ENCODE measurements at places on chromosomes 13 and 19.

DNA sequence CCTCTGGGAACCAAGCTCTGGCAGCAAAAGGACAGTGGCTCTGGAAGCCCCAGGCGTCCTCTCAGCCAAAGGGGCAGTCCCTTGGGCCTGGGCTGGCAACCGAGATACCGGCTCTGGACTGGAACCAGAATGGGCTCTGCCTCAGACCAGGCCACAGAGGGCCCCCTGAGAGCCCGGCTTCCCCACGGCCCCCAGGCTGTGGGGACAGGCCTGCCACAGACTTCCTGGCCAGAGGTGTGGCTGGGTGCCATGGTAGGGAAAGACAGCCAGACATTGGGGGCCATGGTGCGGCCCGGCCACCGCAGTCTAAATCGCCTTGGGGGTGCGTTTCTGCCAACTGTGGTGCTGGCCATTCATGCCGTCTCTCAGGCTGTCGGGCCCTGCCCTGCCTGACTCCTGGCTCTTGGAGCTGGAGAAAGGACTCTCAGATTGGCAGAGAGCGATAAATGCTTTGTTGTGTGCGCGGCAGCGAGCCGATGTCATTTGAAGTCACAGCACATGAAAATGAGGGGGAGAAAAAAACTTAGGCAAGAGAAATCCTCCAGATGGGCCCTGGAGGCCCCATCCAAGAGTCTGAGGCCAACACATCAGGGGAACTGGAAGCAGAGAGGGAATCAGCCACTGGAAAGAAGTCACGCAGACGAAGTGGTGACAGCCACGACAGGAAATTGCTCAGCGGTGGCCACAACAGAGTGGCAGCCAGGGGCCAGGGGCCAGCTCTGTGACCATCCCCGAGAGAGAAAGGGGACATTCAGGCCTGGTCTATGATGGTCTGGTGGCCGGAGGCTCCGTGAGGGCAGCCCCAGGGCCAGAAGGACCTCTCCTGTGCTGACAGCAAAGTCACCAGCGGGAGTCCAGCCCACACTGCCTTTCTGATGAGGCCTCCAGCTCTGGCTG, 26.5 kb downstream of the SH3GL1 start:
- DNase-seq, result no peak

DNA sequence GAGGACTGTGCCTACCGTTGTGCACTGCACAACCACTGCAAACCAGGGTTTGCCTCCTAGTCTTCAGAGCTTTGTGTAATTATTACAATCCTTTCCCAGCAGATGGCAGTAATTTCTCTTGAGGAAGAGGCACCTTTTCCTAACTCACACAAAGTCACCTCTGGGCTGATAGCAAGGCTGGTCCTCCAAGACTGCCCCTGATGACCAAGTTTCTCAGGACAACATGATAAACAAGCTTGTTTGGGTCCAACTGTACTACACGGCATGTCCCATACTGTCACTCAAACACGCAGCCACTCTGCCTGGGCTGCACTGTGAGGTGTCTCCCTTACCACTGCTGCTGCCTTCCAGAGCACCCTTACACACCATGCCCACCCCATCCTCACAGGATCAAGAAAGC, 39.3 kb downstream of the RFXAP start:
- DNase-seq, result peak; percentile 71

DNA sequence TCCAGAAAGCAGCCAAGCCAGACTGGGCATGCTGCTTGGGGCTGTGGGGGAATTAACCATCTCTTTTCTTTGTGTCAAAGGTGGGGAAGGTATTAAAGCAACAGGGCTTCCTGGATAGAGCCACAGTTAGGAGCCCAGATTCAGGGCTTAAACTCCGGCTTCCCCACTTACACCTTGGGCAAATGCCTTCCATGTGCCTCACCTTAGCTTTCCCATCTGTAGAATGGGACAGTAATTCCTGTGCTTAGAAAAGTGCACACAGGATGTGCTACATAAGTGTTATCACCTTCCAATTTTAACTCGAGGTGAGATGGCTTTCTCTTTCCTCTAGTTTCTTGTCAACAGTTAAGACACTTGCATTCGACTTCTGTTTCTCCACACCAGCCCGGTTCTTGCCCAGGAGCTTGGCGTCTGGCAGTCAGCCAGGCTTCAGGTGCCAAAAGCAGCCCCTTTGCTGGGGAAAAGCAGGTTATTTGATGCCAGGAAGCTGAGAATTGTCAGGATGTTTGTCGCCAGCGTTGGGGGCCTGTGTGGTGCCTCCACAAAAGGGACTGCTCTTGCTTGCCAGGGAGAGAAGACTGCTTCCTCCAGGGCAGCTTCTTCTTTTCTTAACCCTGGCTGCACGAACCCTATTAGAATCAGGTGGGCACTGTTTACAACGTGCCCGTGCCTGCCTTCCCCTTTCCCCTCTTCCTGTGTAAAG, 79.2 kb downstream of the SIPA1L3 start:
- DNase-seq, result no peak

GRCh38 chr13:51763486-51763885, 40.5 kb downstream of the DHRS12 start:
- no peak for DNase-seq

DNA sequence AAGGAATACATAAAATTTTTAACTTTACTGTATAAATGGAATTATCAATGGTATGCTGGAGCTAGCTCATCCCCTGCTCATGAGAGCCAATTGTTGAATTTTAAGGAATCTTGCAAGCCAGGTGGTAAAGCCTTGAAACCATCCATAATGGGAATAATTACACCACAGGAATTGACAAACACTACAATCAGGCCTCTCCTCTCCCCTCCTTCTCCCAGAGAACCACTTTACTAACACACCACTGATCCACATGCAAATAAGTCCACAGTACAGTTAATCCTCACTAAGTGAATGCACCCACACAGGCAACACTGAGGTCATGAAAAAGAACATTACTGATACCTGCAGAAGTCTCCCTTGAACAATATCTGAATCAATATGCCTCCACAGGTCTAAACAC, 140.5 kb downstream of the KLF12 start:
- no peak for DNase-seq

GRCh38 chr19:38785187-38785699, 3.8 kb upstream of the LGALS7B start:
- no peak for DNase-seq

DNA sequence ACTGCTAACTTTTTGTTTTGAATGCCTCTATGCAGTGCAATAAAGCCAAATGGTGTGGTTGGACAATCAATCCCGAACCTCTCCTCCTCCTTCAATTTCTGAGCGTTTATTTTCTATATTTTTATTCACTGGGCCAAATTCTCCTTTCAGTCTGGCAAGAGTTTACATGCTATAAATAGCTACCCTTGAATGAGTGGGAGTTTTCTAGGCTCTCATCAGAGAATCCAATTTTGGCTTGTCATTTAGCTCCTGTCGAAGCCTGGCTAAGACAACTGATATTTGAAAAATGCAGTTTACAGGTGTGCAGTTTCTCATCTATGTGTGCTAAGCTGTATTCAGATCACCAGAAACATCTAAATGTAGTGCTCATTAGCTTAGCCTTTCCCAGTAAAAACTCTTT, 61.8 kb downstream of the OLFM4 start:
- no peak for DNase-seq

DNA sequence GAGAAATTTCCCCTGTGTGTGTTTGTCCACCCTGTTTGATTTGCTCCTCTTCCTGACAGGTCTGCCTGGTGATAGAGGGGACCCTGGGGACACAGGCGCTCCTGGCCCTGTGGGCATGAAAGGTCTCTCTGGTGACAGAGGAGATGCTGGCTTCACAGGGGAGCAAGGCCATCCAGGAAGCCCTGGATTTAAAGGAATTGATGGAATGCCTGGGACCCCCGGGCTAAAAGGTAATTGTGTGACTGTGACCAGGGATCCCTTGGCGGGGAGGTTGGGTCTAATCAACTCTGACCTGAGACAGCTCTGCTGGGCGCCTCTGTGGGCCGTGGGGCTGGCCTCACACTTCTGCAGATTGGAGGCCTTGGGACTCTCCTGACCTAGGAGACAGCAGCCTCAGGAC, 81.4 kb downstream of the RAB20 start:
- DNase-seq, result no peak

DNA sequence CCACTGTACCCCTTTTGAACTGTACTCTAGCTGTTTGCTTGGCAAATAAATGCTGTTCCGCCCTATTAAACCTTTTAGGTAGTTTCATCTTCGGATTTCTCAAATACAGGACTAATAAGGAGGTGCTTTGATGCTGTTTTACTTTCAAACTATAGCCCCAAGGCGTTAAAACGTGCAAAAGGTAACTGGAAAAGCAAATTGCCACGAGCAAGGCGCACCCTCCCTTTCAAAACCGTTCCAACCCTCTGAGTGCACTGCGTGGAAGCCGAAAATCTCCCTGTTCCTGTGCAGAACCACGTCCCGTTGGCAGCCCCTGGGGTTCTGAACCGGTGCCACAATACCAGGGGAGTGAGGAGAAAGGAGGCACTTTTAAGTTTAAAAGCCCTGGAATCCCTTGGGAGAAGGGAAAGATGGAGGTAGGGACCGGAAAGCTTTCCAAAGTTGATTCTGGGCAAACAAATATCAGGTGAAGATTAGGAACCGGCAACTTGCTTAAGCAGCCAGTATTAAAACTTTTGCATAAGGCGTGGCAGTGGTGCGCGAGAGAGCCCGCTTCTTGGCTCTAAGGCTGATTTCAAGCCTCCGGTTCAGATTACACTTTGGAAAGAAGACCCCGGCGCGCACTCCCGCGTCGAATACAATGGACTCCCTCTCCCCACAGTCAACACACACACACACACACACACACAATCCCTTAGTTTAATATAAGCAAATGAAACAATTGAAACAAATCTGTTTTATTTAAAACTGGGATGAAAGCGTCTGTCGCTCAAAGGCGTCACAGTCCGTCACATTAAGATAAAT, 9.5 kb downstream of the POU4F1 start:
- no peak for DNase-seq

All from kidney capillary endothelial cell (primary cell).